ENCODE measurements at places on chromosomes 7 and 10. TPM values are rescaled to one million over a fixed set of nuclear protein-coding genes. Genes with fewer than 3 reads are reported as not detected.
A peak's percentile ranks its signal among the peaks of the same experiment; 100 is the strongest.

GRCh38 chr7:146728611-146729010 lies 612.0 kb downstream of the CNTNAP2 start:
- DNase-seq, result peak; percentile 44

GRCh38 chr7:66426996-66427395 lies 201.7 kb upstream of the KCTD7 start:
- DNase-seq, result no peak

- no peak for DNase-seq
Measured at GRCh38 chr10:128823201-128823600, 643.8 kb upstream of the MGMT start.

GRCh38 chr10:10208196-10208595 lies 809.5 kb upstream of the CELF2 start:
- peak; percentile 72 for DNase-seq

DNA sequence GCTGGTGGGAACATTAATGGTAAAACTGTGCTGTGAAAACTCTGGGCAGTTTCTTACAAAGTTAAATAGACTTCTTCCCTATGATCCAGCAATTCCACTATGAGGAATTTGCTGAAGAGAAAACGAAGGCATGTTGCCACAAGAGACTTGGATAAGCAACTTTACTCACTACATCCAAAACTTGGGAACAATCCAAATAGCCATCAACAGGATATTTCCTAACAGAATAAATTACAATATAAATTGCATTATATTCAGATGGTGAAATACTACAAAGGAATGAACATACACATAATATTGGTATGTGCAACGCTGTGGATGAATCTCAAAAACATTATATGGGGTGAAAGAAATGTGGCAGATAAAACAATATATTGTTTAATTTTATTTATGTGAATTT lies 21.4 kb upstream of the MKI67 start:
- peak; percentile 19 for DNase-seq

GRCh38 chr10:47253651-47254375 lies 46.2 kb upstream of the GDF10 start:
- DNase-seq, result no peak

DNA sequence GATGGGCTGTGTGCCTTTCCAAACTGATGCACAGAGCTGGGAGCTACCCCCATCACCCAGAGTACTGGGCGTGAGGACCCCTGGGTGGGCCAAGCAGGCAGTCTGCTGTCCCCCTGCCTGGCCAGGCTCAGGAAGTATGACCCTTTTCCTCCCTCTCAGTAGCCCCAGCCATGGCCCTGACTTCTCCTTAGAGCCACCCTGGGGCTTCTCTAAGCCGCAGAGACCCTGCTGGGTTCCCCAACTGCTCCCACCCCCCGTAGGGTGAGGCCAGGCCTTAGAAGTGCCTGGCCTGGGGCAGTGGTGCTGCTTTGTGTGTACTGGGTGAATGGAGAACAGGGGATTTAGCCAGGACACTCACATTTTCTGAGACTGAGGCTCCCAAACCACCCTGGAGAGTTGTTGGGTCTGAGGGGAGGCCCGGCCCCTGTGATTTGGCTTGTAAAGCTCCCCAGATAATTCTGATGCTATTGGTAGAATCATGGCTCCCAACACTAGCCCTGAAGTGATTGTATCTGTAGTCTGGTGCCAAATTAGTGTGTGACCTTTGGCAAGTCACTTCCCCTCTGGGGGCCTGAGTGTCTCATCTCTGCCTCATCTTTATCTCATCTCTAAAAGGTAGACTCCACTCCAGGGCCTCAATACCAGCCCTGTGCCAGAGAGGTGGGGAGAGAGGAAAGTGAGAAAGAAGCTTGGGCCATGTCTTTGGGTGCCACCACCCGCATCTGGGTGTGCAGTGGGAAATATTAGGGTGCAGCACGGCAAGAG lies 99.7 kb upstream of the PPIF start:
- no peak for DNase-seq

- no peak for DNase-seq
Measured at GRCh38 chr10:131808370-131808930, 92.4 kb upstream of the PPP2R2D start.

DNA sequence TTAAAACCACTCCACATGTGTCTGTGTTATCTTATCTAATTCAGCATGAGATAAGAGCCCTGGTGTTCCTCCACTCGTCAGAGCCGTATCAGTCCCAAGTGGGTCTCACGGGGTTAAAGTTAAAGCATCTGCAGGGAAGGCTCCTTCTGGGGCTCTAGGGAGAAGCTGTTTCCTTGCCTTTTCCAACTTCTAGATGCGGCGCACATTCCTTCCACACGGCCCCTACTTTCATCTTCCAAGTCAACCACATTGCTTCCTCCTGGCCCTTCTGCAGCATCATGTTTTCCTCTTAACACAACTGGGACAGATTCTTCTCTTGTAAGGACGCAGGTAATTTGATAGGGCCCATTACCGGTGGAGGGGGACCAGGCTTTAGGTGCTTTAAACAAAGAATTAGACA lies 620.1 kb upstream of the DPP6 start:
- peak; percentile 87 for DNase-seq

STEAP4 gene
- 9.4 TPM for total RNA-seq

PDIA4 gene
- total RNA-seq, result 130 TPM
